ENCODE measurements at places on chromosomes 4 and X.

- DNase-seq = no peak
Observed at GRCh38 chrX:26562156-26562555, 346.2 kb downstream of the MAGEB5 start.

DNA sequence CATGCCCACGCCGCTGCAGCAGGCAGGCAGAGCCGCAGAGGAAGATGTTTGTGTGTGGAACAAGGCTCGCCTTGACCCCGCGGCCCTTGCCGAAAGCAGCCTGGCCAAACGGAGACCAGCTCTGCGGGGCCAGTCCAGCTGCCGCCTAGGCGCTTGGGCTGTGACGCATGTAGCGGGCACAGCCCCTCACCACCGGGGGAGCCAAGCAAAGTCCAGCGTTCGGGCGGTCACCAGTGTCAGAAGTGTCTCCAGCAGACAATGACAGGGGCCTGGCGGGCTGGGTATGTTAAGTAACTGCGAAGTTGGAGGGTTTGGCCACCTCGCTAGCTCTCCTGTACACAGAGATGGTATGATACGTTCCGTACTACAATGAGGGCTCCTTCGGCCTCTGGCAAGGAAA lies 1.3 kb downstream of the AMER1 start:
- no peak for DNase-seq

GRCh38 chr4:150173982-150174398 lies 95.7 kb downstream of the DCLK2 start:
- no peak for DNase-seq

GRCh38 chrX:109270580-109271484 lies 211.1 kb downstream of the GUCY2F start:
- no peak for DNase-seq

- DNase-seq = no peak
Observed at GRCh38 chr4:88858752-88859151, 161.1 kb upstream of the NAP1L5 start.

DNA sequence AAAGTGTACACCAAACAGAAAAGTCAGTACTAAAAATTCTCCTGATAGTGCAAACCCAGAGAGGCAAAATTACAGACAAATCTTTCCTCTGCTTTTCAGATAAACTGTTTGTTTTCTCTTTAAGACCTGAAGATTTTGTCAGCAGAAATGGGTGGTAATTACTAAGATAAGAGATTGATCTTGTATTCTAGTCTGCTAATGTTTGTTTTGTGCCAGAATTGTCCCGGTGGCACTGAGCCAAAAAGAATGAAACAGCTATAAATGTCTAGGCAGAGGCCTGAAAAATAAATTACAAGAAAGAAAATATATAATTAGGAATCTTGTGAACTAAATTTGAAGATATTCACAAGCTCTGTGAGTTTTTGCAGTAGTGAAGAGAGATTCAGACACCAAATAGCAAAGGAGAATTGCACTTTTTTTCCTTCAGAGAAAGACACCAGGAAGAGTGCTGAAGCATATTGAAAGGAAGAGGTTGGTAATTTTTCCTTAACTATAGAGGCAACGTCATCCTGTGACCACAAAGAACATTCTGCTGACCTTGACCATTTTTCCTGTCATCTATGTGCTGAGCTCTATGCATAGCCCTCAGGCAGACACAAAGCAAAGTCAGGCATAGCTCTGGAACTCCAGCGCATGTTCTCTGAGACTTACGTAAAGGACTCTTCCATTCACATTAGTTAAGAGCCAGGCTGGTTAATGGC lies 314.5 kb upstream of the RASGEF1B start:
- no peak for DNase-seq

GRCh38 chr4:55671667-55672066 lies 35.6 kb upstream of the NMU start:
- DNase-seq = no peak

GRCh38 chr4:150679018-150679764 lies 97.2 kb downstream of the MAB21L2 start:
- DNase-seq = no peak

- no peak for DNase-seq
Observed at GRCh38 chrX:72247206-72247942, 8.5 kb upstream of the ERCC6L start.

GRCh38 chrX:107360788-107361360 lies 88.6 kb upstream of the FRMPD3 start:
- DNase-seq = no peak

GRCh38 chr4:152610131-152610530 lies 69.7 kb downstream of the TMEM154 start:
- DNase-seq = no peak

DNA sequence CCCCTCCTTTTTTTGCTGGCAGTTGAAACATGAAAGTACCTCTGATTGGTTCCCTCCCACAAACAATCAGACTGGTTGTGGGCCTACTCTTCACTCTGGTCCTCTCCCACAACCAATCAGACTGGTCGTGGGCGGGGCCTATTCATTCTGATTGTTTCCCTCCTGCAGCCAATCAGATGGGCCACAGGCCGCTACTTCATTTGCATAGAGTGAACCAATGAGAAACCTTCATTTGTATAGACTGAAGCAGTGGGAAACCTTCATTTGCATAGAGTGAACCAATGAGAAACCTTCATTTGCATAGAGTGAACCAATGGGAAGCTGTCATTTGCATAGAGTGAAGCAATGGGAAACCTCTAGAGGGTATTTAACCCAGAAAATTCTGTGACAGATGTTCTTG lies 55.2 kb downstream of the TRMT44 start:
- no peak for DNase-seq

DNA sequence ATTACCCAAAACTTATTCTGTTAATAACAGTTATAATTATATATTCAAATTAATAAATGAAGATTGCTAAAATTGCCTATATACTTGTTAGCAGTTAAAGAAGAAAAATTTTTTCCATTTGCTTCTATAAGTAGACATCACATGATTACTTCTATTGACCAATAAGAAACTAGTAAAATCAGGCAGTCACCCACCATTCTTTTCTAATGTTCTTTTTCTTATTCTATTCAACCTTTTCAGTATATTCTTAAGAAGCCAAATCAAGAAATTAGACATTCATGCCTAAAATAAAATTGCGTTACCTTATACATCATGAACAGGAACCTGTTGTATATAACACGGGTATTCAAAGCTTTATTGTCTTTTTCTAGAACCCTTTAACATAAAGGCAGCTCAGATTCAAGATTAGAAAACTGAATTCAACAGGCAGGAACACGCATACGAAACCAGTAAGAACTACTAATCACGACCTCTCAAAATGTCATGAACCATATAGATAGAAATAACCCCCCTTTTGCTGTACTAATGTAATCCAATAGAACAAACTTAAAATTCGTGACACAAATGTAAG lies 568.1 kb upstream of the DIPK2B start:
- no peak for DNase-seq

GRCh38 chrX:101195442-101196173 lies 24.0 kb upstream of the DRP2 start:
- no peak for DNase-seq

DNA sequence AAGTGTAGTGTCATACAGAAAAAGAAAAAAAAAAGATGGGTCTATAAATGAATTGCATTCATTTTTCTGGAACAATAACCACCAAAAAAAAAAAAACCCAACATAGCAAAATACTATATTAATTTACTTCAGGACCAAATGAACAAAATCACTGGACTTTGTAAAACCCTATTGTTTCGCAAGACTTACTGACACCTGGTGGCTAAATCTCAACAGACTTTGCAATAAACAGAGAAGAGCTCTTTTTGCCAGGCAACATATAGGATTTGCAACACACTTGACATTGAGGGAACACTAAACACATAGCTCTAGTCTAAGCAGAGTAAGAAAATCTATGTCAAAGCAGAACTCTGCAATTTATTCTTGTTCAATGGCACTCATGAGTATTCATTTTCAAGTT lies 990.2 kb downstream of the STPG2 start:
- DNase-seq = peak; percentile 4

GRCh38 chrX:123830309-123830708 lies 29.5 kb upstream of the XIAP start:
- DNase-seq = no peak

- DNase-seq = no peak
Observed at GRCh38 chrX:142251202-142251601, 46.1 kb upstream of the MAGEC2 start.

DNA sequence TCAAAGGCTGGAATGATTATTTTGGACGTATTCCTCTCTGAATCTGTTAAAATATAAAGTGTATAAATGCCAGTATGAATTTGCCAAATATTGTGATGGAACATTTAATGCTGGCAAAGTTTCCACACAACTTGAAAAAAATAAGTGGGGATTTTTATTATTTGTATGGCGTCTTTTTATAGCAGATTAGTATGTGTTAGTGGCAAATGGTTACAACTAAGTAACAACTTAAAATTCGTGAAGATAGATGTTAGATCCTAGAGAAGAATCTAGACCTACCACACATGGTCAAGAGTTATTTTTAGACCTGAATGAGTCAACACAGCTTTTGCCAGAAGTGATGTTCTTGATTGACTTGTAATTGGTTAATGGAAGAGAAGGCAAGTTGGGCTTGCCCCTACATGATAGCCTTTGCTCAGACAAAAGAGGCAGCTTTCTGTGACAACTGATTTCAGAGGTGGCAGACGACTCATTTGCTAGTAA lies 4.8 kb downstream of the CPE start:
- DNase-seq = no peak

DNA sequence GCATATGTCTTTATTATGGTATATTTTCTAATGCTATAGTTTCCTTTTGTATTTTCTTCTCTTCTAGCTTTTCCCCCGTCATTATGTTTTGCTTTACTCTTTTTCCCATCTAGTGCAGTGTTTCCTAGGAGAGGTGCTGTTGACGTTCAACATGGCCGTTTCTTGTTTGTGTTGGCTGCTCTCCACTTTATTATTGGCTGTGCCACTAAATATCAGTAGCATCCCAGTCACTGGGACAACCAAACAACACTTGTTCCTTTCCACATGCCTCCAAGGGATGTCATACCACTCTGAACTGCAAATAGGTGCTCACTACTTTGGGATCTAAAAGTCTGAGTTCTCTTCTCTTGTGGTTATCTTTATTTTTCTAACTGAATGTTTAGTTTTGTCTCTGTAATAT lies 26.5 kb downstream of the GBA3 start:
- DNase-seq = no peak

GRCh38 chrX:39967348-39967747 lies 130.4 kb downstream of the BCOR start:
- no peak for DNase-seq

- no peak for DNase-seq
Observed at GRCh38 chrX:136032370-136032769, 47.1 kb downstream of the SLC9A6 start.

GRCh38 chr4:127406187-127406586 lies 226.6 kb upstream of the INTU start:
- no peak for DNase-seq

- no peak for DNase-seq
Observed at GRCh38 chr4:21780148-21780547, 168.4 kb downstream of the KCNIP4 start.

DNA sequence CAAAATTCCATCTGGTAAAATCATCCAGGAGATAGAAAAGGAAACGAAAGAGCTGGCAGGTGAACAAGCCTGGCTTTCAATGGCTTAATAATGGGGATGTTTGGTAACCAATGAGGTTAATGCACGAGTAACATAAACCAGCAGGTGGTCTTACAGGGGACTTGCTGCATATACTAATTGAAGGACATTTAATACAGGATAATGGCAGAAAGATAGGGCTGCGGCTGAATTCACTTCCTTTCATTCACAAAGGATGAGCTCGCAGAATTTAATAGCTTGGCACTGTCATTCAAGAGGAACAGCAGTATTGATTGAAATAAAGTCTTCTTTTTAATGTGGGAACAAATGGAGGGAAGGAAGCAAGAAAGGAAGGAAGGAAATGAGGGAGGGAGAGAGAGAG lies 156.3 kb upstream of the RAI2 start:
- DNase-seq = no peak

DNA sequence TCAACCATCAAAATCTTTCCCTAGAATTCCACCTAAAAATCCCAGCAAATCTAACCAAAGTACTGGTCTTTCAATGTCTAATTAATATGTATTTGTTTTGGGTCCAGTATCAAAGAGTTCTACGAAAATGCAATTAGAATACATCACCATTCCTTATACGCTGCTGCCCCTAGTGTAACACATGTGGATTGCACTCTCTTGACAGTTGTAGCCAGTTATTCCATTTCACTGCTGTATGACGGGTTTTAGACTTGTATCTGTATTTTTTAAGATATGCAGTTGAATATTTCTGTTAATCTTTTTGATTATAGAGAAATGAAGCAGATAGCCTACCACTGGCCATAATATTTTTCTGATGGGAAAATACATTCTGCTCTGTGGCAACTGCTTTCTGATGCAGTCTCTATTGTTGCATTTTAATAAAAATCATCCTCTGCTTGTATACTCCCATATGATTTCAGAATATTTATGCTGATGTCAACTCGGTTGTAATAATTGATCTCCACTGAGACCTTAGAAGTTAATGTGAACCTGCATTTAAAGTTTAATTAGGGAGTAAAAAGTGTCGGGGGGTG lies 17.1 kb upstream of the PAGE2B start:
- peak; percentile 35 for DNase-seq

DNA sequence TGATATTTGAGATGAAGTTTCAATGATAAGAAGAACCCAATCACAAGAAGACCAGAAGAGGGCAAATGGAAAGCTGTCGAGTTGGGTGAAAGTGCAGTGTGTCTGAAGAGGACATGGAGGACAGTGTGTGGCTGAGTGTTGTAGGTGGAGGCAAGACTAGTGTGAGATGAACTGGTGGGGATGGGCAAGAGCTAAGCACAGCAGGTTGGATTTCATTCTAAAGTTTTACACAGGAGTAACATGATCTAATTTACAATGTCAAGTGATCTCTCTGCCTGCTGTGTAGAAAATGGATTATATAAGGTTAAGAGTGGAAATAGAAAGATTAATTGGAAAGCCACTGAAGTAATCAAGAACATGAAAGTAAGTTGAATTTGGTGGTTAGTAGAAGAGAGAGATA lies 208.6 kb upstream of the ETNPPL start:
- DNase-seq = no peak

GRCh38 chr4:176273736-176274135 lies 4.7 kb upstream of the ASB5 start:
- no peak for DNase-seq

GRCh38 chr4:82903737-82904136 lies 3.2 kb downstream of the THAP9 start:
- DNase-seq = no peak

GRCh38 chrX:19990556-19991349 lies at the start of gene BCLAF3:
Gene BCLAF3, minus strand, starts transcription at chrX:19991061. Its CDS starts 20,797 bp downstream, at chrX:19970264.
- DNase-seq = peak; percentile 34

- DNase-seq = no peak
Observed at GRCh38 chr4:6402566-6403399, 69.6 kb downstream of the PPP2R2C start.

GRCh38 chrX:136674270-136674985 lies 26.5 kb downstream of the CD40LG start:
- DNase-seq = no peak

- no peak for DNase-seq
Observed at GRCh38 chr4:111838406-111838930, 306.8 kb upstream of the FAM241A start.

DNA sequence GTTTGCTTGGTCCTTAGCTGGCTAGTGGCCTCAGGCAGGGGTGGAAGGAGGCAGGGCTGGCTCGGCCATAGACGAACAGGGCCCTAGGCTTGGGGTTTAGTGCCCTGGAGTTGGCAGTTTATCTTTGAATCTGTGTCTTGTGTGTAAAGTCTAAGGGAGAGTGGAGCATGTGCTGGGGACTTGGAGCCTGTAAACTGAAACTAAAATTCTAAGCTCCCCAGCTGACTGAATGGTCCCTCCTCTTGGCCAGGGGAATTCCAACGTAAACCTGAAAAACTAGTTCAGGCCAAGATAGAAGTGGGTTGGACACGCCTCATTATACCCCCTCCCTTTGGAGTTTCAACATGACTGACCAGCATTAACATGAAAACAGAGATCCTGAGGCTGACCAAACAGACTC lies 46.1 kb upstream of the GPR78 start:
- DNase-seq = no peak

Data from forelimb muscle (tissue), 1 donor.